ENCODE measurements at places on chromosomes 13 and 19.

DNA sequence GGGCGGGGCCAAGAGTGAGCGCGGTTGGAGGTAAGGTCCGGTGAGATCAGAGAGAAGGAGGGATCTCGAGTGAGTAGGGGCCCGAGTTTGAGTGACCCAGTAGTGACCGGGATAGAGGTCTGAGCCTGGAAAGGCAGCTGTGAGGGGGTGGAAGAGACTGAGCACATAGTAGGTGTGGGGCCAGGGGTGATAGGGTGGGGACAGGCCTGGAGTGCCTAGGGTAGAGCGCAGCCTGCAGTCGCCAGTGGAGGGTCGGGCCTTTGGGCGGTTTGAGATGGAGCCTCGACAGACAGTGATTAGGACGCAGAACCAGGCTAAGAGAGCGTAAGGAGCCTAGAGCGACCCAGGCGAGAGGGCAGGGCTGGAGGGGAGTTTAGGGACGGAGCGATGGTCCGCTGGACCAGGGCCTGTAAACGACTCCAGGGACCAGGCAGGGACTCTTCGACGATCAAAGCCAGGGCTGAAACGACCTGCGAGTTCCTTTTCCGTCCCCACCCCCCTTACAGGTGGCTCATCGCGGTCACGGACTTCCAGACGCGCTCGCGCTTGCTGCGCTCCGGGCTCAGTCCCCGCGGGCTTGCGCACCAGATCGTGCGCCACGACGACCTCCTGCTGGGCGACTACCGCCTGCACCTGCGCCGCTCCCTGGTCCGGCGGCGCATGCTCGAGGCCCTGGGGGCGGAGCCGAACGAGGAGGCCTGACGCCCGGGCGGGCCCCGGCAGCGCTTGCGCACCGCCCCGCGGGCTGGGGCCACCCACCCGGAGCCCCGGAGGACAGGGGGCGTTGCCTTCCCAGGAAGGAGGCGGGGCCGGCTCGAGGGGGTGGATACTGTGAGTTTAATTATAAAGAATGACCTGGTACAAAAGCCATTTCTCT lies 9.4 kb downstream of the C19orf81 start:
- DNase-seq = peak; percentile 56

DNA sequence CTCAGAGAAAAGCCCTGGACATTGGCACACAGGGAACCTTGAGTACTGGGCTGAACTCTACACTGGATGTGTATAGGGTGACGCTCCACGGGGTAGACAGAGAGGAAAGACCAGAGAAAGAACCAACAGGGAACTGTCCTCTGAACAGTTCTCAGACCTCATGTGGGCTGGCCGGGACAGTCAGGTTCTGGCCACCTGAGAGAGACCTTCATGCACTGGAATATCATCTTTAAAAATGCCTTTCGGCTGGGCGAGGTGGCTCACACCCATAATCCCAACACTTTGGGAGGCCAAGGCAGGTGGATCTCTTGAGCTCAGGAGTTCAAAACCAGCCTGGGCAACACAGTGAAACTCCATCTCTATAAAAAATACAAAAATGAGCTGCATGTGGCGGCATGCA lies 143.8 kb upstream of the GJB6 start:
- DNase-seq = no peak

- no peak for DNase-seq
Observed at GRCh38 chr13:103517768-103518102, 451.5 kb upstream of the SLC10A2 start.

DNA sequence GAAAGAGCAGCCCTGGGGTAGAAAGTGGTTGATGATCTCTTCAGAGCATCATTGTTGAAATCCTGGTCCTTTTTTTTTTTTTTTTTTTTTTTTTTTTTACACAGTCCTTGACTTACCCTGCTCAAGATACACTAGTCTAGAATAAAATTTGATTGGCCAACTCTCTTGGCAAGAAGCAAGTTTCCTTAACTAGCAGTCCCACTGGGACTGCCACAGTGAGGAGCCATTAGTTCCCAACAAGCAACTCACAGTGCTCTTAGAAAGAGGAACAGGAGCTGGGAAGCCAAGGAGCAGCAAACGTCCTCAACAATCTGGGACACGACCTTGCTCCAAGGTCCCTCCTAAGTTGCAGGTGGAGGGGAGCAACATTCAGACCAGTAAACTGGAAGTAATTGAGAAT lies 47.9 kb upstream of the INTS6 start:
- DNase-seq = no peak

DNA sequence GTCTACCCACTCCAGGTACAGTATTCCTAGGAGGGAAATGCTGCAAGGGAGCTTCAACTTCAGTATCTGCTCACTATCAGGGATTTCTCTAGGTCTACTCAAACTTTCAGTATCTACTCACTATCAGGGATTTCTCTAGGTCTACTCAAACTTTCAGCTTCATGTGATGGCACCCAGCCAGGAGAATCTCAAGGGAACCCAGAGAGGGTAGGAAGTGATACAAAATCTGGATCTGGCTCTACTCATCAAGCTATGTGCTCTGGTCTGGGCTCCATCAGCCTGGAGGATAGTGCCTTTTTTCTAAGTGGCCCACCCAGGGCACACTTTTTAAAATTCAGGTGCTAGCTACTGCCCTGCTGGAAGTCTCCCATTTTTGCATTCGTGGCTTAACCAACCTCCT lies 52.3 kb upstream of the FNDC3A start:
- DNase-seq = no peak

GRCh38 chr19:17985037-17985818 lies 18.3 kb downstream of the KCNN1 start:
- no peak for DNase-seq

- peak; percentile 40 for DNase-seq
Observed at GRCh38 chr13:41500511-41500910, 43.2 kb downstream of the RGCC start.

DNA sequence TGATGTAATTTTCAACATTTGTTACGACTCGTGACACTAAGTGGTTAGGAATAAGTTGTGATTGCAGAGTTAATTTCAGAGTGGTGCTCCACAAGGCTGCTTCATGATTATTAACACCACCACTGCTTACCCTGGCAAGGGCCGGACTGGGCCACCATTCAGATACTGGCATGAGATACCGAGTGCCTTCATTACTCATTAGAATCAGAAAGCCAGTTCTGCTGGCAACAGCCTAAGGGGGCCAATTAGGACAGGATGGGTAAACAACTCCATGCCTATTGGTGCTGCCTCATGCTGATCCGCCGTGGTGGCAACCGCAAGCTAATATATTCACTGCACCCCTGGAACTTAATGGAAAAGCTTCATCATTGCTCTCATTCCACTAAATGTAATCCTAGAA lies 575.1 kb downstream of the EFNB2 start:
- DNase-seq = no peak

DNA sequence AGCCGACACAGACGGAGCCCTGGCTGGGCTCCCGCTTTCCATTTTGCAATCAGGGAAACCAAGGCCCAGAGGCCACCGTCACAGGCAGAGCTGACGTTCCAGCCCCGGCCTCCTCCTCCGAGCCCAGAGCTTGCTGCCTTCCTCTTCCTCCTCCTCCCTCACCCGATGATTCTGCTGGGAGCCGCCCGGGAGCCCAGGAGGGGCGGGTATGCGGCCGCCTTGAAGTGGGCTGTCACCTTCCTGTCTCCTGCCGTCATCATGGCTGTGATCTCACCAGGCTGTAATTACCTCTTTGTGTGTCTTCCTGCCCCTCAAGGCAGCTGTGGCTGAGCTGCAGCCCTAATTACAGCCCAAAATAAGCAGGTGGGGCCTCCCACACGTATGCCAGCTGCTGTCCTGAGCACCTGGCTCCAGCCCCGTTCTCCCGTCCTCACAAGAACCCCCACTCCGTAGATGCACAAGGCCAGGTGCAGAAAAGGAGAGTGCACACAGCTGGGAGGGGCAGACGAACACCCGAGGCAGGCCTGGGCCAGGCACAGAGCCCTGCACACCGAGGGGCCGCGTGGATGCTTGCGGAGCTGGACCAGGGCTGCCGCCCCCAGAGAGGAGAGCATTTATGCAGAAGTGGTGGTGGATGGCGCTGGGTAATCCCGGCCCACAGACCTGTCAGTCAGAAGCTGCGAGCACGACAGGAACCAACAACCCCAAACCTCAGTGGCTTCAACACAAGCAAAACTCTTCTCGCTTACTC lies 4.0 kb downstream of the TPGS1 start:
- peak; percentile 91 for DNase-seq

DNA sequence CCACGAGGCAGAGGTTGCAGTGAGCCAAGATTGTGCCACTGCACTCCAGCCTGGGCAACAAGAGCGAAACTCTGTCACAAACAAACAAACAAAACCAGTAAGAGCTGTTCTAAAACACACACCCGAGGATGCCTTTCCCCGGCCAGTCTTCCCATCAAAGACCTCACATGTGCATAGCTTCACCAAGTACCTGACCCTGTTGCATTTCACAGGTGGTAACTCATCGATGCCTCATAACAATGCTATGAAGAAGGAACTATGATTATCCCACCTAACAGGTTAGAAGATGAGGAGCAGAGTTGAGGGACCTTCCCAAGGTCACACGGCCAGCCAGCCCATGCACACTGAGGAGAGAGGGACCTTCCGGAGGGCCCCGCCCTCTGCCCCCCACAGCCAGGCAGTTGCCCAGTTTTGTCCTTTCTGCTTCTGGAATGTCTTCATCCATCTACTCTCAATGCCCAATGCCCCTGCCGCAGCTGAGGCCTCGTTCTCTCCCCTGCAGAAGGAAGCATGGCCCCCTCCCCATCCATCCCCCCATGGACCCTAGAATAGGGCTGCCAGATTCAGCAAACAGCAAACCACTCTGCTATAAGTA lies 16.8 kb upstream of the LENG8 start:
- no peak for DNase-seq

DNA sequence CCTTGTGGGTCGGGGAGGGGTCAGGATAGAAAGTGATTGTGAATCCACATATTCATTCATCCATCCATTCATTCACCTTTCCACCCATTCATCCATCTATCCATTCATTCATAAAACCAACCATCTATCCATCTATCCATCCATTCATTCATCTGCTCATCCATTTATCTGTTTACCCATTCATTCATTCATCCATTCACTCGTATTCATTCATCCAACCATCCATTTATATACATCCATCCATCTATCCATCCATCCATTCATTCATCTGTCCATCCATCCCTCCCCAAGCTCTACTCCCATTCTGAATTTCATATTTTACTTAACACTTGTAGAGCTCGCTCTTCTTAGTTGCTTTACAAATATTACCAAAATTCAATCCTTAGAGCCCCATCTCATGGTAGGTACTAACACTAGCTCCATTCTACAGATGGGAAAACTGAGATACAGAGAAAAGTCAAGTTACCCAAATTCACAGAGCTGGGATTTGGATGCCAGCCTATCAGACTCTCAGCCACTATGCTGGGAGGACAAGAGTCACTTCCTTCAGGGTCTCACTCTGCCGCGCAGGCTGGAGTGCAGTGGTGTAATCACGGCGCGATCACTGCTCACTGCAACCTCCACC lies 37.6 kb downstream of the PIN1 start:
- DNase-seq = no peak

DNA sequence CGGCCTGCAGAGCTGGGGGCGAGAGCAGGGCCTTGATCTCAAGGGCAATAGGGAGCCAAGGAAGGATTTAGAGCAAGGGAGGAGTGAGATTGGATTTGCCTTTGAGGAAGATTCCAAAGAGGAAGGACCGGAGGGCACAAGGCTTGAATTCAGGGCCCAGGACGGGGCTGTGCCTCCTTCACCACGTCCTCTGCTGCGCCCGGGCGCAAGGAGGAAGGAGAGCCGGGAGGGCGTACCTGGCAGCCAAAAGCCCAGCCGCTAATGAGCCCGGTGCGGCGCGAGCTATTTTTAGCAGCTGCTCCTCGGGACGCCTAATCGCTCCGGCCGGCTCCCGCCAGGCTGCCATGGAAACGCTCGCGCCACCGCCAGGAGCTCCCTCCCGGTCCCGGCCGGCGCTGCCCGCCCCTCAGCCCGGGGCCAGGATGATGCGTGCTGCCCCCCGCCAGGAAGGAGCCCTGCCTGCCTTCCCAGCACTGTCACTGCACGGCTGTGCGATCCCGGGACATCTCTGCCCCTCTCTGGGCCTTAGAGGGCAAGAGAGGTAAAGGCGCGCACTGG lies 31.3 kb downstream of the TINCR start:
- no peak for DNase-seq

DNA sequence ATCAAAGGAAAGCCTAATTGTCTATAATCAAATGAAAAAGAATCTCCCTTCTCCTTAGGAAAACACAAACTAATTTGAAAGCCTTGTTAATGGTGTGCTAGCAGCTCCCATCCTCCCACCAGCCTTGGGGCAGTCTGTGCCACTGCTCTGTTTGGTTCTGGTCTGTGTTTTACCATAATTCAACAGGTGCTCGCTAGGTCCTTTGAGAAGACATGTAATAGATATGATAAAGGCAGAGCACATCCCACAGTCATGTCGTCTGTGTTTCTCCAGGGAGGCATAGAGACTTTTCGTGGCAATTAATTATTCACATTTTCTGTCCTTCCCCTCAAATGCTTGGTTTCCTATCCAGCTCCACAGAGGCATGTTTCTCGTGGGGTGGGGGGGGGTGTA lies 23.8 kb downstream of the FAM124A start:
- DNase-seq = no peak

DNA sequence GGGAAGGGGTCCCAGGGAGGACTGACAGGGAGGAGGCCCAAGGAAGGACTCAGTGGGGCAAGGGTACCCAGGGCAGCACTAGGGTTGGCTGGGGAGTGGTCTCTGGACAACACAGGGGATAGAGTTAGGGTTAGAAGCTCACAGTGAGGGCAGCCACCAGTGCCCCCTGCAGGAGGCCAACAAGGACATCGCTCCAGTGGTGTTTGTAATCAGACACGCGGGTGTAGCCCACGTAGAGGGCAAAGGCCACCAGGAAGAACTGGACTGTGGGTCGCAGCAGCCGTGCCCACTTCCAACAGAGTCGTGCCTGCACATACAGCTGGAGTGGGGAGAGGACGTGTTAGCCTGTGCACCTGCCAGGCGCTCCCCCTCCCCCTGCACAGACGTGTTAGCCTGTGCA lies 9.2 kb downstream of the PLPP2 start:
- DNase-seq = no peak
